DMS 273 treated with DMSO at 0.1 percent for 48 hours (cell line): ENCODE measurements at places on chromosomes 4 and X.
A peak's percentile ranks its signal among the peaks of the same experiment; 100 is the strongest.

DNA sequence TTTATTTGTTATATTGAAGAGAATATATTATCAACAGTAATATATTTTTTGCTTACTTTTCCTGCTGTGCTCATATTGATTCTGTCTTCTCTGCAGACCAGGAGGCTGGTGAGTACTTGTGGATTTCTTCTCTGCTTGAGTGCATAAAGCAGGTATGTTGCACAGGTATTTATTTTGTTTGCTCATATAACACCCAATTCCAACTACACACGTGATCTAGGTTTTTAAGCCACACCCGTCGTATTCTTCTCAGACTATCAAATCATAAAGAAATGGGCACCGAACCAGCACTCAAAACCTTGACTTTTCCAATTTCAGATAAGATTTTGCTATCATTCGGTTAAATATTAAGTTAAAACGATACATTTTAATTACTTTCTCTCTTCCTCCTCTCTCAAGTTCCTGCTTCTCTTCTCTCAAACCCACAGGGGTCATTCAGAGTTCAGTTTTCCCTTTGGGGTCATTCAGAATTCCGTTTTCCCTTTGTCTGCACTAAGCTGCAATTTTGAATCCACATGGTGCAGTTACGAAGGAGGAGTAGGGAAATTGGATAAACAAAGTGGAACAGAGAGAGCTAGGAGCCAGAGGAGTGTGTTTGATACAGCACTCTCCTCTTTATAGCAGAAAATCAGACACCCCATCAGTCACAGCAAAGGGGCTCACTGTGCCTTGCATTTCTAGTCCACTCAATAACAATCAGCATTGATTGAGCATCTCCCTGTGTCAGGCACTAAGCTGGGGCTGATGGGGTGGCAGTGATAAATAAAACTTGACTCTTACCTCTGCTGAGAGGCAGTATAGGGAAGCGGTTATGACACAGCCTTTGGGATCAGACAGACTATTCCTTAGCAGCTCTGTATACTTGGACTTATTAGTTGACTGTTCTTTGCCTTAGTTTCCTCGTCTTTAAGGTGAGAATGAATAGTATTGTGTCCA is at the start of gene ADH1C:
ADH1C (minus strand) TSS at position 145 of the 936 bp plus-strand sequence; CDS start at position 74, 71 bp downstream.
- DNase-seq, result no peak

DNA sequence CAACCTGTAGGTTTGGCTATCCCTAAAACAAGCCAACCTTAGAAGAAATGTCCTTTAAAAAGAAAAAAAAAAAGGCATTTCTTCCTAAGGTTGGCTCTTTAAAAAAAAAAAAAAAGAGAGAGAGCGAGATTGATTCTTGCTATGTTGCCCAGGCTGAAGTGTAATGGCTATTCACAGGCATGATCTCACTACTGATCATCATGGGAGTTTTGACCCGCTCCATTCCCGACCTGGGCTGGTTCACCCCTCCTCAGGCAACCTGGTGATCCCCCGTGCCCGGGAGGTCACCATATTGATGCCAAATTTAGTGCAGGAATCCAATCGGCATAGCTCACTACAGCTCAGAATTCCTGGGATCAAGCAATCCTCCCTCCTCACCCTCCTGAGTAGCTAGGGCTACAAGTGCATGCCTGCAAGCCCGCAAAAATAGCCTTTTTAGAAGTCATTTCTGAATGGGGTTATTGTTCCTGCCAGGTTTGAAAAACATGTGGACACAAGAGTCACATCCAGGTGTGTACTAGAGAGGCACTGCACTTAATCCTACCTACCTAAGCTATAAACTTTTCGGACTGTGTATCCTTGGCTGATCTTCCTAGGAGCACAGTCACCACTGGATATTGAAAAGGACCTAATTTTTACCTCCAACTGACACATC is 61.4 kb upstream of the ZCCHC13 start:
- DNase-seq, result no peak

DNA sequence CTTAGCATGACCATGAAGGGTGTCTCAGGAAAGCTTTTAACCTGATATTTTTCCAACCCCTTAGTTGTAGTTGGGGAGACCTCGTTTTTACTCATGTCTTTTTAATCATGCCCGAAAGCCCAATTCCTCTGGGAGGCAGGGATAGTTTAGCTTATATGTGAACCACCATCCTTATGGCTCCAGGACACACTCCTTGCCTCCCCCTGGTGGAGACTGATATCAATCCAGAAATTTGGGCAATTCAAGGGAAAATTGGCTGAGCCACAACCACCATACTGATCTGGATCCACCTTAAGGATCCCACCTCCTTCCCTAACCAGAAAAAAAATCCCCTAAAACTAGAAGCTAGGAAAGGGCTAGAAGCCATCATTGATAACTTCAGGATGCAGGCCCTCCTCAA is 13.4 kb upstream of the COL25A1 start:
- no peak for DNase-seq

GRCh38 chr4:36067116-36067515 is 177.2 kb downstream of the ARAP2 start:
- DNase-seq, result no peak

DNA sequence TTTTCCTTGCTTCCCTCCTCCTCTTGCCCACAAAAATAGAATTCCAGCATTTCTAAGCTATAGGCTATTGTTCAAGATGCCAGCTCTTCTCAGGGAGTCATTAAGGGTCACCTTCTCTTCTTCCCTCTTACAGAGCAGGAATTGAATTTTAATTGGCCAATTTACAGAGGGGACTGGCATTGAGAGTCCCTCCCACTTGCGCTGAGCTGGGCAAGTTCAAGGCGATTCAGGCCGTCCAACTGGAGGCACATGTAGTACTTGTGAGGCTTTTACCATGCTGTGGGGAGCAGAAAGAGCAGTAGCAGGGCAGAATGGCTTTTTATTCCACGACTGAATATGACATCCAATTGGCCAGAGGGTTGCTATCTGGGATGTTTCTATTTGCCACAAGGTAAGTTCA is 181.9 kb downstream of the SOWAHB start:
- no peak for DNase-seq

DNA sequence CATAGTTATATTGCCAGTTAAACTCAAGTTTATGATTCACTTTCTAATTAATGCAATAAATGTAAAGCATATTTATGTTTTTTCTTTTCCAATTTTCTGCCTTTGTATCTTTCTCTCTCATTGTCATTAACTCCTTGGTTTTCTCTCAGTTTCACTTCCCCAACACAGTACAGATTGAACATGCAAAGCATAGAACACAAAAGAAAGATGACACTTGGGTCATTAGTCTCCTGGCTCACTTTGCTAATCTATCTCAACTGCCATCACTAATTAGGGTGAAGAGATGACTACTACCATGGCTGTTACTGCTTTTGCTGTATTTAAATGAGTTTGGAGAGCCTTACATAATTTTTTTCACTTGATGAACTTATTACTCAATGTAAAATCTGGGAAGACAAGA is 12.3 kb upstream of the NAA11 start:
- no peak for DNase-seq

- no peak for DNase-seq
Observed at GRCh38 chr4:82975792-82976191, 34.8 kb downstream of the LIN54 start.

- DNase-seq, result peak; percentile 2
Observed at GRCh38 chrX:149962859-149963757, 24.8 kb upstream of the EOLA2 start.

DNA sequence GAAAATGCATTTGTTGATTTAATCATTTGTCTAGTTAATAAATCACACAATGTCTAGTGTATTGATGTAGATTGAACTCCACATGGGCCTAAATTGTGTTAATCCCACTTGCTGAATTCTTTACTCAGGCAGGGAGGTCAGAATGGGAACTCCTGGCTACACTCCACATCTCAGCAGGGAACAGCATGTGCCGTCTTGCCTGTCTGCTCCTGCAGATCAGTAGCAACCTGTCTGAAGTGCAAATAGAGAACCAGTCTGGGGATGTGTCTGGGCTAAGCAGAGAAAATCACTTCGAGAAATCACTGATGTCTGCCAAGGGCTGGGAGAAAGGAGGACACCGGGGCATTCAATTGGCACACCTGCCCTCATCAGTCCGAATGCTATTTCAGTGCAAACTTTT is 16.5 kb upstream of the MXRA5 start:
- peak; percentile 93 for DNase-seq

DNA sequence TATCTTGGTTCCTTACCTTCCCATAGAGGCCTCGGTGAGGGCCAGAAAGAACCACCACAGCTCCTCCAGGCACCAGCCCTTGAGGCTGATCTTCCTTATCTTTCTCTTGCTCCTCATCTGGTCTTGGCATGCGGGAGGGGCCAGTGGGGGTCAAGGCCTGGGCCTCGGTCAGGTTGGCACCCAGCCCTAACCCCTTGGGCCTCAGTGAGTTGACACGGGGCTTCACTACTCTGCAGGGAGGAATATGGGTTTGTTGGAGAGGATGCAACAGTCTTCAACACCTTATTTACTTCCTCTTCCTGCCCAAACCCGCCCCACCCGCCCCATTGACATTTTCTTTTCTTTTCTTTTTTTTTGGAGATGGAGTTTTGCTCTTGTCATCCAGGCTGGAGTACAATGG is 6.0 kb downstream of the GPKOW start:
- DNase-seq, result no peak

DNA sequence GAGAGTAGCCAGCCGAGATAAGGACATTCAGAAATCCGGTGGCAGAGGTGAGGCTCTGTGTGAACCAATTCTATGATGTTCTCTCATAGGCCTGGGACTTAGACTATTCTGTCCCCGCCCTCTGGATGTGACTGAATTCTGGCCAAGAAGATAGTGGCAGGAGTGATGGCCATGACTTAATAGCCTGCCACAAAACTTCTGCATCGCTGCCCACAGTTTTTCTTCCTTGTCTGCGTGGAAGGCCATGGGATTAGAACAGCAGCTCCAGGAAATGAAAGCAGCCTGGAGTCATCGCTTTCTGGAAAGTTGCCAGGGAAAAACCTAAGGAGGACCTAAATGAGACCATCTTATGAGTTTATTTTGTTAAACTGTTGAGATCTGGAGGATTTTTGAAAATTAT is 134.7 kb downstream of the F11 start:
- DNase-seq, result no peak

DNA sequence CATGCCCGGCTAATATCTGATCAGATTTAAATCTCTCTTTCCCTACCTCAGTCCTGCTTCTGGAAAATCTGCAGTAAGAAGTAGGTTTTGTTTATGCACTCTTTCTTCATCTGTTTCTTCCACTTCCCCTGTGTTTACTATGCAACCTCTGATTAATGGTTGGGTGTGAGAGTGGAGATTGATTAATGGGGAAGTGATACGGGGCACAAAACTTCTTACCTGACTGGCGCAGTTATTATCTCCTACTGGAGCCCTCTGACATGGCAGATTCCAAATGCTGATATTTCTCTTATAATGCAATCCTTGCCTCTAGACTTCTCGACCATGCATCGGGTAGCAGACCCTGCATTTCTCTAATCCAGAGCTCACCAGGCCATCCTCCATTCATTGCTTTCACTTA is 60.2 kb upstream of the HPGD start:
- no peak for DNase-seq

DNA sequence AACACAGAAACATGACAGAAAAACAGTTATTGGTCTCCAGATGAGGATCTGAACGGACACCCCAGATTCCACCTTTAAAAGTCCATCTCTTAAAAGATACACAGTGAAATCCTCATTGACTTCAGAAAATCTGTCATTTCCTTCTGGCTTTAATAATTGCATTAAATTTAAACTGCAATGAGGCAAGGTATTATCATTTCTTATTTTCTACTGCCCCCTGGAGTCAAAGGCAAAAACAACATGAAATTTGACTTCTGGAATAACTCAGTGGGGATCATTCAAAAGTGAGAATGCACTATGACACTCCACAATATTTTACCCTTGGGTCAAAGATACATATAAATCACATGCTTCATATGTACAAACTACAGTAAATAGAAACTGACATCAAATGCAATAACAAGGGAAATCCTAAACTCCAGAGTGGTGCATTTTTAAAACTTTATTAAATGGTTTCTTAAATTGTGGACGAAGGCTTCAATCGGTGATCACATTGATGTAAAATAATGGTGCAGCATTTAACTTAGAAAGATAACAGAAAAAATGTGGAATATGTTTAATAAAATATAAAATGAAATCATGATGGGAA is 56.4 kb upstream of the SPANXN1 start:
- no peak for DNase-seq

DNA sequence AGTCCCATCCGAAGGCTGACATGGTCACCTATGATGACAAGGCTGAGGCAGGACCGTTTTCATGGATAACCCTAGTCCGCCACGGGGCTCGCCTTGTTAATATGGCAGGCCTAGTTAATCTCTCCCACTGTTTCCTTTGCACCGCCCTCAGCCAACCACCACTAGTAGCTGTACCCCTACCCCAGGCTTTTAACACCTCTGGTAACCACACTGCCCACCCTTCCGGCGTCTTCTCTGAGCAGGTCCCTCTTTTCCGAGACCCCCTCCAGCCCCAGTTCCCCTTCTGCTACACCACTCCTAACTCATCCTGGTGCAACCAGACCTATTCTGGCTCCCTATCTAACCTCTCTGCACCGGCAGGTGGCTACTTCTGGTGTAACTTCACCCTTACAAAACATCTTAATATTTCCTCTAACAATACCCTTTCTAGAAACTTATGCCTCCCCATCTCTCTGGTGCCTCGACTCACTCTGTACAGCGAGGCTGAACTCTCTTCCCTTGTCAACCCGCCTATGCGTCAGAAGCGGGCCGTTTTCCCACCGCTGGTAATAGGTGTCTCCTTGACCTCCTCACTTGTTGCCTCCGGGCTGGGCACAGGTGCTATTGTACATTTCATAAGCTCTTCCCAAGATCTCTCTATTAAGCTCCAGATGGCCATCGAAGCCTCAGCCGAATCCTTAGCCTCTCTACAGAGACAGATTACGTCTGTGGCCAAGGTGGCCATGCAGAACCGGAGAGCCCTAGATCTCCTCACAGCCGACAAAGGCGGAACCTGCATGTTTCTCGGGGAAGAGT is 964.4 kb downstream of the RPA4 start:
- no peak for DNase-seq

DNA sequence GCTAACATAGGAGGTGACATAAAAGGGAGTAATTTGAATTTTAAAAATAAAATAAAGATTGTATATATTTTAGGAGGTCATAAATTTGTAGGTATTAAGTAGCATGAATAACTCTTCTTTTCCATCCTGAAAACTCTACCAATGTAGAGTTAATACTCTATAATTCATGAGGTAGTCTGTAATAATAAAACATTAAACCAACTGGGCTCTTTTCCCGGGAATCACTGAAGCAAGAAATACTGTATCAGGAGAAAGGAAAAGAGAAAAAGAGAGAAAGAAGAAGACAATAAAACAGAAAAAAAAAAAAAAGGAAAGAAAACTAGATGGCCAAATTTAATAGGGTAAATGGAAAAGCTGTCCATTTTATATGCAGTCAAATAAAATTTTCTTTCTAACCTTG is 984.4 kb downstream of the CCSER1 start:
- no peak for DNase-seq

GRCh38 chr4:28373191-28373590 is 1512.5 kb downstream of the STIM2 start:
- no peak for DNase-seq

DNA sequence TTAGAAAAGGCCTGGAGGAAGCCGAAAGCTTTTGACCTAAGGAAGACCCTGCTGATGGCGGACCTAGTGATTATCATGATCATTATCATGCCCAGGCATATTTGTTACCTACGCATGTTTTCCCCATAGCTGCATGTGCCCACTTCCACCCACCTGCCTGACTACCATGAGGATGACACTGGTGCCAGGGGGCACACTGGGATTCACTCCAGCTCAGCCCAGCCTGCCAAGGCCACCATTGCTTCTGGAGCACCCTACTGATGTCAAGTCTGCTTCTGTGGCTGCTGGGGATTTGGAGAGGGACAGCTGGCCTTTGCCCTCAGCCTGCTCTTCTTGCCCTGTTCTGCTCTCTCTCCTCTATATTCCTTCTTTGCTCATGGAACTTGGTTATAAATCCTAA is 124.7 kb upstream of the NALF2 start:
- DNase-seq, result no peak

GRCh38 chrX:70480660-70481018 is 36.0 kb downstream of the DLG3 start:
- no peak for DNase-seq
